ENCODE measurements at places on chromosomes 1 and 21.
A peak's percentile ranks its signal among the peaks of the same experiment; 100 is the strongest.

- no peak for DNase-seq
Observed at GRCh38 chr1:42748021-42748420, 8.0 kb upstream of the CLDN19 start.

- DNase-seq, result no peak
Observed at GRCh38 chr1:198966519-198966918, 327.7 kb downstream of the PTPRC start.

DNA sequence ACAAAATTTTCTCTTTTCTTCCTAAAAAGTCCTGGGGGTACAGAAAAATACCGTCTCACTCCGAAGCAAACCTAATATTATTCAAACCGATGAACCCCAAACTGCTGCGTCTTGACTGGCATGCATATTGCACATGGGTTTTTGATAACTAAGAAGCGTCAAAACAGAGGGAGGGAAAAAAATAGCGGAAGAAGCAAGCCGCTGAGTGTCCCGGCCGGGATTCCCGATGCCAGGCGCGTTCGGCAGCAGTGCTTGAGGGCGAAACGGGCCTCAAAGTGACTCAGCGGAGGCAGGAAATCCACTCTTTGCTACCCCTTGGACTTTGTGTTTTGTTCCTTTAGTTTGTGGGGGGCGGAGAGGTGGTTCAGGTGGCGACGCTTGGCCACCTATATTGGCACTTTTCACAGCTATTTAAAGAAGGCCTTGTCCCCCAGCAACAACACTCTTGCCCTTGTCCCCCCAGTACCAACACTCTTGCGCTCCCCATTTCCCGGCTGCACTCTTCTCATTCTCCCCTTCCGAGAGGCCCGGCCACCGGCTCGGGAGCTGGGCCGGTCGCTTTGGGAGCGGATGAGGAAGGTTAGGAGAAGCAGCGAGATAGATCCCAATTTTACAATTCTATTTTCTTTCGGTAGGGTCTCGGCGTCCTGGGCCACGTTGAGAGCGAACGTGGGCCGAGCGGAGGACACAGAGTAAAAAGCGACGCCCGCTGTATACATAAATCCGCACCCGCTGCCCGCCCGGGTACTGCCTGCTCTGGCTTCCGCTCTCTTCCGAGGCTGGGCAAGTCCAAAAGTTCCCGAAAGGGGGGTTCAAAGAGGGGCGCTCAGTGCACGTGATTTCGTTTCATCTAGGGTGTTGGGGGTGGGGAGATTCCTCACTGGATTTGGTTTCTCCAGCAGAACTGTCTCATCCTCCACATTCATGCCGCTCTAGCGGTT is 2.5 kb downstream of the LMX1A start:
- no peak for DNase-seq

DNA sequence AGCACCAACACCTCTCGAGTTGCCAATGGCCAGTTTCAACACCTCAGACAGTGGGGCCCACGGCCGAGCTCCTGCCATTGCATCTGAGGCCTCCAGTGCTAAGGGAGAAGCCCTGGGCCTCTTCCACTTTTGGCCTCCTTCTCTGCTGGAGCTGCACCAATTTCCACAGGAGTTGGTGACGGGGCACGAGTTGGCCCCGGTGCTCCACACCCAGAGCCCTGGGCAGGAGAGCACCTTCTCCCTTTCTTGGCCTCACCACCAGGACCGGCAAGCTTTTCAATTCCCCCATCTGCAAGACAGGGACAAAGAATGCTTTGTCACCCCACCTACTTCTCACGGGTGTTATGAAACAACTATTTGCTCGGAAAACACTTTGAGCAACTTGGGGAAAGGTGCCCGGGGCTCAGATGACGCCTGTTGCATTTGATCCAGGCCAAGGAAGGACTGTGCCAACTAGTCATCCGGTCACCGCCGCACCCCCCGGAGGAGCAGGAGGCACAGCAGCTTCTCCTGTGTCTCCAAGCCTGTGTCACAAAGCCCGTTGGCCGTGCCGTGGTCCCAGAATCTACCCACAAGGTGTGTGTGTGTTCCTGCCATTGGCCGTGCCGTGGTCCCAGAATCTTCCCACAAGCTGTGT is 55.2 kb downstream of the TOMM20 start:
- DNase-seq, result no peak

DNA sequence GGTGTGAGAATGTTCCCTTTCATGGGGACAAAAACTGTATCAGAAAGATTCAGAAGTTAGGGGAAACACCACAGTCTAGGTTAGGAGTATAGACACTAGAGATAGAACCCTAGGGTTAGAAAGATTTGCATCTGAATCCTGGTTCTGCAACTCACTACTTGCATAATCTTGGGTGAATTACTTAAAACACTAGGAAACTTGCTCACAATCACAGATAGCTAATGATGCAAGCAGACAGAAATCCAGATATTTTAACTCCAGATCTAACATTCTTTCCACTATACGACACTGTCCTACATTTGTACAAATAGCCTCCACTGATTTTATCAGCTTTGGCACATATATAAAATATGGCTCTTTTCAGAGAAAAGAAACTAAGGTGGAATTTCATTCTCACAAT is 30.8 kb upstream of the GLIS1 start:
- DNase-seq, result no peak

GRCh38 chr1:150791585-150791984 is 16.5 kb downstream of the CTSK start:
- no peak for DNase-seq

DNA sequence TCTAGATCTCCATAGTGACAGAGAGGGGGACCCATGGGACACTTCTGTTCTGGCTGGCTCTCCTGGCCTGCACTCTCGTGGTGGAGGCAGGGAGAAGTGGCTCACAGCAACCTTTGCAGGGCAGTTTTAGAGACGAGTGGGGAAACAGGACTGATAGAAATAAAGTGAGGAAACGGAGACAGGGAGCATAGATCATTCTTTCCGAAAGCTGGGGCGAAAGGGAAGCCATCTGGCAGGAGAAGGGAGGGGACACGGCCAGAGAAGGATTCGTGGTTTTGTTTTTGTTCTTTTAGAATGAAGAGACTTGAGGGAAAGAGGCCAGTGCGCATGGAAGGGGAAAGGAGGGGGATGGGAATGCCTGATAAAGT is 3.5 kb downstream of the TIE1 start:
- no peak for DNase-seq

DNA sequence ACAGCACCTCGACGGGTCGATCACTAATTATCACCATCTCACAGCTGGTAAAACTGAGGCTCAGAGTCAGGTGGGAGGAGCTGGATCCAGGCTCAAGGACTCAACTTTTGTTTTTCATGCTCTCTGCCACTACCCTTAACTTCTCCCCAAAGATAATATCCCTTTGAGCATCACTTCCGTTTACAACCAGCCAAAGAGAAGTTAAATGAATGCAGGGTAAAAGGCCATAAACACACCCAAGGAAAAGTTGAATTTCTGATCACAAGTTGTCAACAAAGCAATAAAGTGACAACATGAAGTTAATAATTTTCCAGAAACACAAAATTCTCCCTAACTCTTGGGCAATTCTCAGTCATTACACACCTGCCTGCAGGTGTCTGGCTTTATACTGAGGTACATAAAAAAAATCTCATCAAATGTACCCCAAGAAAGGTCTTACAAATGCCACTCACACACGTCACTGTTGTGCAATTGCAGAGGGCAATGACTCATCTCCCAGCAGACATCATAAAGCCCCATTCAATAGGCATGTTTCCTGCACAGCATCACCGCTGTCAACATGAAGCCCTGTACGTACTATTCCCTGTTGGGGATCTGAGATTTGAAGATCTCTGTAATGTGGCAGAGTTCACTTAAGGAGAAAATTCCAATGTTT is 3.4 kb downstream of the OR2T11 start:
- DNase-seq, result no peak

GRCh38 chr1:192530254-192530653 is 45.3 kb upstream of the RGS1 start:
- DNase-seq, result no peak

- DNase-seq, result peak; percentile 12
Observed at GRCh38 chr1:47179988-47180563, 9.8 kb downstream of the PDZK1IP1 start.

GRCh38 chr1:150552128-150552910 is 3.1 kb downstream of the ADAMTSL4 start:
- peak; percentile 49 for DNase-seq

- DNase-seq, result no peak
Observed at GRCh38 chr21:21324297-21324696, 326.1 kb downstream of the NCAM2 start.

- DNase-seq, result peak; percentile 26
Observed at GRCh38 chr1:113975211-113975895, 3.9 kb upstream of the OLFML3 start.

- no peak for DNase-seq
Observed at GRCh38 chr1:234614081-234614489, 4.1 kb upstream of the IRF2BP2 start.

- no peak for DNase-seq
Observed at GRCh38 chr1:149906570-149907075, 7.3 kb downstream of the BOLA1 start.

DNA sequence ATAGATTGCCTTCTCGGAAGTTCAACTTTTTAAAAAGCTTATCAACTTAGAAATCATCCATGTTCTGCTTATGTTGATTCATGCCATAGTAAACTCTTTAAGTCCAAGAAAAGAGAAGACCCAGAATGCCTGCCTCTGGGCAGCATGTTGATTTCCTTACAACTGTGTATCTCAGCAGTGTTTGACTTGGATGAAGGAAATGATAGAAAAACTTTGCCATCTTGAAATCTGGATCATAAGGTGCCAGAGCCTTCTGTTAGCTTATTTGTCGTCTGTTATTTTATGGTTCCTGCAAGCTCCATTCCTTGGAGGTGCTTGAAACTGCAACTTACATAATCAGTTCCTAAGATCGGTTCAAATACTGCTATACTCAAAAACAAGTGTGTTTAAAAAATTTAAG is 124.5 kb downstream of the ATP5PO start:
- no peak for DNase-seq

- DNase-seq, result no peak
Observed at GRCh38 chr1:53108646-53109580, 33.5 kb downstream of the SLC1A7 start.

- no peak for DNase-seq
Observed at GRCh38 chr1:94296018-94296417, 58.6 kb upstream of the ARHGAP29 start.

- DNase-seq, result no peak
Observed at GRCh38 chr1:53254011-53254640, 15.8 kb upstream of the MAGOH start.

DNA sequence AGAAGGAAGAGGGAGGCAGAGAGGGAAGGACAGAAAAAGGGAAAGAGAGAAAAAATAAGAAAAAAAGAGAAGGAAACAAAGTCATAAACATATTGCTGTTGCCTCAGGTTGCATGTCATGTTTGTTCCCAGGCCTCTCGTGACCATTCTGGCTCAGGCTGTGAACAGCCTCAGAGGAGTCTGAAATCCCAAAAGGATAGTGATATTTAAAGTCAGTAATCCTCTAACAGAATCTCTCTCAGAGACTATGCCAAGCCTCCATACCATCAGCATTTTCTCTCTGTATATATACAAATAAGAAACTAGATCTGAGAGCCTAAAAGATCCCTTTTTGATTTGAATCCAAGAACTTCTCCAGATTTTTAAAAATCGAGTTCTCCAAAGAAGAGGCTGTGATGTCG is 35.2 kb downstream of the GORAB start:
- DNase-seq, result no peak

- DNase-seq, result no peak
Observed at GRCh38 chr1:202029727-202030126, 19.3 kb downstream of the ELF3 start.

DNA sequence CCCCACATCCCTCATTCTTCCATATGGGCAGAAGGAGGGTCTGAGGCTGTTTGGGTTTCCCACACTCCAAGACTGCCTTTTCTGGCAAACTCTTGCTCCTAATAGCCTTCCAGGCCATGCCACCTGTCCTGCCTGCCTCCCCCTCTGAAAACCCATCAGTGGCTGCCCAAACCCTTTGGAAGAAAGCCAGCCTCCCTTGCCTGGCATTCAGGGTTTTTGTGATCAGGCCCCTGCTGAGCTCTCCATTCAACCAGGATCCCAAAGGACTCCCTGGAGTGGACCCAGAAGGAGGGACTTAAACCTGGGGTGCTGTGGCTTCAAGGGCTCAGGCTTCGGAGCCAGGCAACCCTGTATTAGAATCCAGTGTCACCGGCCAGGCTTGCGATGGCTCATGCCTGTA is 4.2 kb upstream of the GUCA2A start:
- DNase-seq, result no peak

DNA sequence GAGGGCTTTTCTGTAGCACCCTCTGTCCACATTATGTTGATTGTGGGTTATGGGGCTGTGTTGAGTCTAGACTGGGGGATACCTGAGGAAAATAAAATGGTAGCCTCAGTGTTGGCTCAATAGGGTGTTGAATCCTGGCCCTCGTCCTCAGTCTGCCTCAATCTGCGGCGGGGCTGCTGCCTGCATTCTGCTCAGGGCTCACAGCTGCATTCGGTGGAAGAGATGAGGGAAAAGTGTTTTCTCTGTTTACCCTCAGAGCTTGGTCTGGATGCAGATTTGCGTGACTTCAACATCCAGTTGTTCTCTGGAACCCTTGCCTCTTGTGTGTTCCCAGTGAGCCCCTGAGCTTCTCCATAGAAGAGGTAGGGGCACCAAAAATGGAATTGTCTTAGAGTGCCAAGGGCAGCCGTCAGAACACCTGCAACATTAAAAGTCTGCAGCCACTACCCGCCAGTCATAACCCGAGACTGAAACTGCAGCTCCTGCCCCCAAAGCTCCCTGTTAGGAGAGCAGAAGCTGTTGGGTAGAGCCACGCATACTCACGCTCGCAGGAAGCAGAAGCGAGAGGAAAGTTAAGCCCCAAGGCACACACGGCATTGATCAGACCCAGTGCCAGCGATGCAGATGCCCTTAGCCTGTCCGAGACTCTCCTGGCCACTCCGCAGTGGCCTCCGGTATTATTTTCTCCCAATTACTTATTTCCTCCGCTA is 215.3 kb upstream of the C1orf174 start:
- DNase-seq, result no peak

GRCh38 chr21:45154511-45155508 is 80.4 kb downstream of the ADARB1 start:
- DNase-seq, result peak; percentile 62

DNA sequence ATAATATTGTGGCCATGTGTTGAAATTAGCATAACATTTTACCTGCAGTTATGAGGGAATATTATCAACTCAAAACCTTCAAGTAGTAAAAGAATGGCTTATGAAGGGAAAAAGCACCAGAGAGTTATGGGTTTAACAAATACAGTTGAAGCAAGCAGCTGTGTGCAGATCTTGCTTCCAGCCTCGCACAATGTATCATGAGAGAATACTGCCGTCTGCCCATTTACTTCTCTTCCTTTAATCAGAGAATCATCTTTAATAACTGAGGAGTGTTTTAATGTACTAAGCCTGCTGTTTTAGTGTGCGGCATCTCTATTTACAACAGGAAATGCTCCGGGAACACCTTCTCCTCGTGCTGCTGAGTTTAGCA is 120.9 kb downstream of the ATG4C start:
- DNase-seq, result no peak

Measured in activated CD4-positive, alpha-beta memory T cell treated with anti-CD3 and anti-CD28 coated beads, Interleukin-2, amount 10 ng/mL, durations not matched to agents 7 days and 5 days (primary cell).